ENCODE measurements at places on chromosomes 5 and 9.

- DNase-seq: no peak
Observed at GRCh38 chr9:20253635-20254034, 368.7 kb downstream of the MLLT3 start.

DNA sequence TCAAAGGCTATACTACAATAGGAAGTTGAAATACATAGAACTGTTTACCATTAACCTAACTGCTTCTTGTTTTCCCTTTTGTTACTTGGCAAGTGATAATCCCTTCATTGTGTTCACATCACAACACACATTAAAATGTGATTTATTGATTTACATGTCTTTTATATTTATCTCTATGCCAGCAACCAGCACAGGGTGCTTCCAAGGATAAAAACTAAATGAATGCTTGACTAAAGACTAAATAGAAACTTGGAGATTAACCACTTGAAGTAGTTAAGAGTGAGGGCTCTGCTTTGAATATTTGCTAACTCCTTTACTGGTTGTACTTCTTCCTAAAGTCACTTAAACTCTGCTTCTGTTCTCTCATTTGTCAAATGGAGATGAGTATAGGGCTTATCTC, 1730.6 kb downstream of the EFNA5 start:
- DNase-seq: no peak

- no peak for DNase-seq
Observed at GRCh38 chr5:1128977-1129710, 17.3 kb upstream of the SLC12A7 start.

GRCh38 chr9:35801328-35802128, 10.1 kb downstream of the NPR2 start:
- no peak for DNase-seq

- no peak for DNase-seq
Observed at GRCh38 chr5:133155326-133155969, 103.6 kb downstream of the HSPA4 start.

DNA sequence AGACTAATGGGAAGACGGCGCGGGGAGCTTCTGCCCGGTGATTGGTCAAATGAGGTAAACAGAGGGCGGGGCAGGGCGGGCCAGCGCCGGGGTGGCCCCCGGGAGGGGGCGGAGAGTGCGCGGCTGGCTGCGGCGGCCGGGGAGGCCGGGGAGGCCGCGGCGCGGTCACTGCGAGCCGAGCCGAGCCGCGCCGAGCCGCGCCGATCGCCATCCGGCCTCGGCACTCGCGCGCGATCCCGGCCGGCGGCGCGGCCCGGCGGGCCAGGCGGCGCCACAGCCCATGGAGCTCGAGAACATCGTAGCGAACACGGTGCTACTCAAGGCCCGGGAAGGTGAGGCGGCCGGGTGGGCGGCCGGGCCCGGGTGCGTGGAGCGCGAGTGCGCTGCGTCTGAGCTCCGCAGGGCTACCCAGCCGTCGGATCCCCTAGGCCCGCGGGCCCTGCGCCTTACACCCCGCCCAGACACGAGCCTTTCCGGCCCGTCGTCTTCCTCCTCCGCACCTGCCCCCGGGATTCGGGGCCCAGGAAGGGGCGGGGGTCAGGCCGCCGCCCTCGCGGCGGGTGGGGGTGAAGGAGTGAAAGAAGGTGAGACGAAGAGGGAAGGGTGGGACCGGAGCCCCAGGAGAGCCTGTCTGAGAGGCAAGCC, at the start of gene GRK6:
Gene GRK6, plus strand, starts transcription at position 111 of the 645 bp plus-strand sequence. Its CDS starts 170 bp downstream, at position 281.
- no peak for DNase-seq

GRCh38 chr5:181042722-181043121, 2.7 kb downstream of the BTNL9 start:
- no peak for DNase-seq

DNA sequence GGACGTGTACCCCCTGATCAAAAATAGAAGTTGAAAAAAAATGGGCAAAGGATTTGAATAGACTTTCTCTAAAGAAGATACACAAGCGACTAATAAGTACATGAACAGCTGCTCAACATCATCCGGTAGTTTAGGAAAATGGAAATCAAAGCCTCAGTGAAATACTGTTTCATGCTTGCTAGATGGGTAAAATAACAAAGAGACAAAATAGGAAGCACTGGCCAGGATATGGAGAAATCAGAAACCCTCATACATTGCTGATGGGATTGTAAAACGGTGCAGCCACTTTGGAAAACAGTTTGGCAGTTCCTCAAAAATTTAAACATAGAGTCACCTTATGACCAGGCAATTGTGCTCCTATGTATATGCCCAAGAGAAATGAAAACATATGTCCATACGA, 65.0 kb upstream of the SUB1 start:
- DNase-seq: no peak

GRCh38 chr9:29212397-29213387, 1639.4 kb upstream of the C9orf72 start:
- DNase-seq: no peak

GRCh38 chr9:4986296-4986695, 1.2 kb downstream of the JAK2 start:
- no peak for DNase-seq

- no peak for DNase-seq
Observed at GRCh38 chr5:112356178-112356956, 62.7 kb downstream of the EPB41L4A start.

GRCh38 chr5:144484124-144484897, 313.6 kb downstream of the KCTD16 start:
- no peak for DNase-seq

DNA sequence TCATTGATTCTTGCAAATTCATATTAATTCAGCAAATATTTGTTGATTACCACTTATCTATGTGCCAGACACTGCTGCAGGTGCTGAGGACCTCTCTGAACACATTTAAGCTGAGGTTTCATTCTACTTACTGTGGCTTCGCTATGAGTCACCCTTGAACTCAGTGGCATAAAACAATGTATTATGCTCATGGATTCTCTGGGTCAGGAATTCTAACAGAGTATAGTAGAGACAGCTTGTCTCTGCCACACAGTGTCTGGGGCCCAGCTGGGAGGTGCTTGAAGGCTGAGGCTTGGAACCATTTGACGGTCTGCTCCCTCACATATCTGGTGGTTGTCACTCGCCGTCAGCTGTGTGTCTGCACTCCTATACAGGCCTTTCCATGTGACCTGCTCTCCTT, 124.3 kb upstream of the NR3C1 start:
- DNase-seq: no peak

DNA sequence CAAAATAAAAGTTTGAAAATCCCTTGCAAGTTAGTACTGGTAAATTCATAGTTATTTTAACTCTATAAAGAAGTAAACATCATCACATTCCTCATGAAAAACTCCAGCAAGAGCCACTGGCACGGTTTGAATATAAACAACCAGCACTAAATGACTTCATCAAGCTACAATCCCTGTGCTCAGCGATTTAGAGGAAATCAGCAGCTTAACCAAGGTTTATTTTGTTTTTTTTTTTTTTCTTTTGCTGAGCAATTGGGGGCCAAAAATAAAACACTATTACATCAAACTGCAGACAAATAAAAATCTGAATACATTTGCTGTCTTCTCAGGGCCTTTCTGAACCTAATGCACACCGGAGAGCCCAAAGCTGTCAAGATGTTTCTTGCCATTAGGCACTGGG, 106.2 kb upstream of the SLC24A2 start:
- peak; percentile 3 for DNase-seq

GRCh38 chr5:53211799-53212198, 102.2 kb upstream of the MOCS2 start:
- DNase-seq: no peak

DNA sequence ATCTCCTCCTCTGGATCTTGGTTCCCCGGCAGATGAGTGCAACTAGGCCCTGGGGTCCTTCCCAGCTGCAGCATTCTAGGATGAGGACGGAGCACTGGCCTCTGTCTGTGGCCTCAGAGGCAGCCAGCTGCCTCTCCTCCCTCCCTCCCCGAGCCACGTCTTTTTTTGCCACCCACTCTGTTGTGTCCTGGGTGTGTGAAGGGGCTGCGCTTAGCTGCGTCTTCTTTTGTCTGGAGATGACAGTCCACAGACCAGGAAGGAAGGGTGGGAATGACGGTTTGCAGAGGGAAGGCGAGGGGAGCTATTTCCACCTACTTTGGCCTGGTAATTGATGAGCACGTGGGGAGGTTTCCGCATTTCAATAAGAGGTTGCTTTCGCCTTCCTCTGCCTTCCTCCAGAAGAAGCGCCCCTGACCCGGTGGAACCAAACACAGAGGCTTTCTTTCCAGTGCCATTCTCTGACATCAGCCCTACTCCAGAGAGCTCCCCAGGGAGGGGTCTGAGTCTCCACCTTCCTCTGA, 34.5 kb upstream of the GABRP start:
- no peak for DNase-seq

DNA sequence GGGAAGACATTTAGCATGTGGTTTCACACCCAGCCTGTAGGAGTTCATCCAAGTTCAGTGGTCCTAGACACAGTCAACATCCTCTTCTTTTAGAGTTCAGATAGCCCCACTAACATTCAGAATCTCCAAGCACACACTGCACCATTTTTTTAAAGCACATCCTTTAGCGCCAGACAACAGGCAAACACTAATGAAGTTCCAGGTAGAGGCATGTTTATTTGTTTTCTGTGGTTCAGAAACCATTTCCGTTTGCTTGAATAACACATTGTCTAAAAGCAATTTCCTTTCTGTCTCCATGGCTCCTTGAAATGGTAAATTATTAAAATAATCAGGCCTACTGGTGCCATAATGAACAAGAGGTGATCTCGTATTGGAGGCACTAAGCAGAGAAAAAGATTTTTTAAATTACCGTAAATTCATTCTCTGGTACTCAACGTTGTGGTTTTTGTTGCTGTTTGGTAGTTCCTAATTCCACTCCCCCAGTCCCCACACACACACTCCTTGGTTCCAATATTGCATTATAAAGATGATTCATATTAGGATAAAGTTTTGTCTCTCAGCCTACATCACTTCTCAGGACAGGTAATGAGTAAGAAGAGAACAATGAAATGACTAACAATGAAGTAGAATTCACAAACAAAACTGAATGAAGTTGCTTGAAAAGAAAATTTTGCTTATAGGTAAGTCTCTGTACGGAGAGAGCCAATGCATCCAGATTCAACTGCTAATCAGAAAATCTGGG, 153.1 kb downstream of the PCSK1 start:
- no peak for DNase-seq

- DNase-seq: no peak
Observed at GRCh38 chr5:51997949-51998348, 614.7 kb downstream of the ISL1 start.

GRCh38 chr5:96004754-96005153, 43.1 kb upstream of the ELL2 start:
- DNase-seq: no peak

DNA sequence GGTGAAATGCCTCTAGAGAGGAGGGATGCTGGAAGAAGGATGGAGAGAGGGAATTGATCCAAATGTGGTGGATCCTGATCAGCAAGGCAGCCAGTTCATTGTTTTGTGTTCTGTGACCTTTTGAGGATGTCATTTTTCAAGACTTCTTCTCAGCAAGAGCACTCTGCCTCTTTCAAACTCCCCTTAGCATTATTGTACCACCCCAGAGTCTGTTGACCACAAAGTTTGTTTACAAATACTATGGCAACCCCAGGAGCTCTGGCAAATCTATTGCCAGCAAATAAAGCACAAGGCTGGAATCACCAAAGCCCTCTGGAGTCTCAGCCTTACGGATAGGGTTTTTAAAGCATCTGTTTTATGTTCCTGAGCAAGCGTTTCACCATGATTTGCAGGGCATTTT, 76.2 kb upstream of the SLC1A3 start:
- DNase-seq: peak; percentile 61

GRCh38 chr5:66285343-66285922, 141.3 kb downstream of the SREK1 start:
- no peak for DNase-seq

- no peak for DNase-seq
Observed at GRCh38 chr5:96671441-96671840, 9.3 kb downstream of the CAST start.

- DNase-seq: no peak
Observed at GRCh38 chr9:116905171-116905588, 218.1 kb downstream of the TRIM32 start.

- peak; percentile 30 for DNase-seq
Observed at GRCh38 chr5:15807871-15808270, 307.9 kb downstream of the FBXL7 start.

DNA sequence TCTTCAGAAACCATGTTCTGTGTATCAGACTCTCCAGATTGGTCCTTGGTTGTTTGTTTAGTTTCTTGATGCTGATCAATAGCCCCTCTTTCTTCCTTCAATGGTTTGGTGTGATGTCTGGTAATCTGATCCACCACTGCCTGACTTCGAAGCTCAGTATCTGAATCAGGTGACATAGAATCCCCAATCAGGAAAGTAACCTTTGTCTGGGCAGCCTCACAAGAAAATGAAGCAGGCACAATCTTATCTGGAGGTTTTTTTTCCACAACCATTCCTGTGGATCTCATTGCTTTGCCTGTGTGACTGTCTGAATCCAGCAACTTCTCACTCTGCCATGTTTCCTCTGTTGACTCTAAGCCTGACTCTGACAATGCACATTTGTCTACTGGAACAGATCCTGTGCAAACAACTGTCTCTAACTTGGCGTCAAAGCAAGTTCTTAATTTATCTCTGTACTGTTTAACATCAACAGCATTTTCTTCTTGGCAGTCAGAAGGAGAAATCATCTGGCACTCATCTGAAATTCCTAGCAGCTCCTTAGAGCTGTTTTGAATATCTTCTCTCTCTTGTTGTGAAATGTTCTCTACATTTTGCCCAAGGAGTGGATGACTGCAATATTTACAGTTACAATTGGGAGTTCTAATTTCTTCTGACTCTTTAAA, 37.1 kb upstream of the RAPGEF6 start:
- DNase-seq: no peak

- DNase-seq: no peak
Observed at GRCh38 chr5:115542651-115543364, 1.8 kb downstream of the FEM1C start.

DNA sequence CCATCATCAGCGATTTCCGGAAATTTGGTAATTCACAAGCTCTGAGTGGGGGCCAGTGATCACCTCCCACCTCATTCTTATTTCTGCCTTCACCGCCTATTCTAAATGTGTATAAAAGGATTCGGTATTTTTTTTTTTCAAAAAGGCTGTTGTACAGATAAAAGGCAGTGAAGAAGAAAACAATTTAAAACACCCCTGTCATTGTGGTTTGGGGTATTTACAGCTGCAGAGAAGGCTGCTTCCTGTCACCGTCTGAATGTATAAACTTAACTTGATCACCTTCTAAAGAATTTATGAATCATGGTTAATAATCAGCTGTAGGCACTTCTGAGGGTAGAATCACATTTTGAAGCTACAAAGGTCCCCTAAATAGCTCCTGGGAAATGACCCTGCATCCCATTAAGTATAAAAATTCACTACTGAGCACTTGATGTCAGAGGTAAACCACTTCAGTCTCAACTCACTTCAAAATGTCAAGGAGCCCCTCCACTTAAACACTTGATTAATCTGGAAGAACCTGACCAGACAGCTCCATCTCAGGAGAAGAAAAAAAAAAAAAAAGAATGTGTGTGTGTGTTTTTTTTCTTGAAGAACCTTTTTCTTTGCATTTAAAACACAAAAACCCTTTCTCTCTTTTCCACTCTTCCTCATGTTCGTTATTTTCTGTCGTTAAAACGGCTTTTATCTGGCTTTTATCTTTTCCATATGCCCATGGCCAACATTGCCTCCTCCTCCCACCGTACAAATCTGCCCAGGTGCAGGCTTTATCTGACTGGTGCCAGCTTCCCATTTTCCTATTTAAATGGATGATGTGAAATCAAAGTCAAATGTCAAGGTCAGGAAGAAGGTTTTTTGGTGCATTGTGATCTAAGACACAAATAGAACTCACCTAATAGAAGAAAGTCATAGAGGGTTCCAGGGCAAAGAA, 291.2 kb downstream of the IRX1 start:
- no peak for DNase-seq

- DNase-seq: no peak
Observed at GRCh38 chr9:86730163-86730928, 217.0 kb downstream of the GAS1 start.

Measured in brain pericyte (primary cell).